ENCODE measurements at places on chromosomes 1 and 21.
A peak's percentile ranks its signal among the peaks of the same experiment; 100 is the strongest.

DNA sequence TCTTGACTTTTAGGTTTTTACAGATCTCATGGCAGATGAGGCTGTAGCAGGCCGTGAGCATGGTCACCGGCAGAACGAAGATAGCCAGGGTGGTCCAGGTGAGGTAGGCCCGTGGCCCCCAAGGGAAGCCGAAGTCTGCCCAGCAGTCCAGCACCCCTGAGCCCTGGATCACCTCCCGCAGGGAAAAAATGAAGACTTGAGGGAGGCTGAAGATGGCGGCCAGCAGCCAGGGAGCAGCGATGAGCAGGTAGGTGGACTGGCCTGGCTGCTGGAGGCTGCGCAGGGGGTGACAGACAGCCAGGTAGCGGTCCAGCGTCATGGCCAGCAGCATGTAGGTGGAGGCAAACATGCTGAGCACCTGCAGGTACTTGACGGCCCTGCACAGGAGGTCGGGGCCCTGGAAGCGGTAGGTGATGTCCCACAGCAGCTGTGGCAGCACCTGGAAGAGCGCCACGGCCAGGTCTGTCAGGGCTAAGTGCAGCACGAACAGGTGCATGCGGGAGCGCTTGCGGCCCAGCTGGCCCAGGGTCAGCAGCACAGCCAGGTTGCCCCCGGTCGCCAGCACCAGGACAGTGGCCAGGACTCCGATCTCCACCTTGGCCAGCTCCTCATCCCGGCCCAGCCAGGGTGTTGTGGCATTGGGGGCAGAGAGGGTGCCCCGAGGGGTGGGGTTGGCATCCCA is 856 bp downstream of the AVPR1B start:
- no peak for DNase-seq

DNA sequence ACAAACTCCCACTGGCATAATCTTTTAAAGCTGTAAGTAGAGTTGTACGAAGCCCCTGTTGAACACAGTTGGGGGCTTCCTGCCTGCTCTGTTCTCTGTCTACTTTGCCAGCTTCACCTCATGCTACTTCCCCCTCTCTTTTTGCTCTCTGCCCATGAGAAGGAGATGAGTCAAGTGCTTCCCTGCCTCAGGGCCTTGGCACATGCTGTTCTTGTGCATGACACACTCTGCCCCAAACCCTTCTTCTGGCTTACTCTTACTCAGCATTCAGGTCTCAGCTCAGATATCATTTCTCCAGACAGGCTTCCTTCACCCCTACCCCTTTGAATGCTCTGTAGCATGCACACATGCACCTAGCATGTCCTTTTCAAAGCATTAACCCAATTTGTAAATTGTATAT is 208.8 kb downstream of the FOXD2 start:
- DNase-seq: no peak

GRCh38 chr1:84269306-84269705 is 32.2 kb upstream of the SAMD13 start:
- no peak for DNase-seq

GRCh38 chr1:1373051-1373814 is 1.8 kb downstream of the AURKAIP1 start:
- no peak for DNase-seq

DNA sequence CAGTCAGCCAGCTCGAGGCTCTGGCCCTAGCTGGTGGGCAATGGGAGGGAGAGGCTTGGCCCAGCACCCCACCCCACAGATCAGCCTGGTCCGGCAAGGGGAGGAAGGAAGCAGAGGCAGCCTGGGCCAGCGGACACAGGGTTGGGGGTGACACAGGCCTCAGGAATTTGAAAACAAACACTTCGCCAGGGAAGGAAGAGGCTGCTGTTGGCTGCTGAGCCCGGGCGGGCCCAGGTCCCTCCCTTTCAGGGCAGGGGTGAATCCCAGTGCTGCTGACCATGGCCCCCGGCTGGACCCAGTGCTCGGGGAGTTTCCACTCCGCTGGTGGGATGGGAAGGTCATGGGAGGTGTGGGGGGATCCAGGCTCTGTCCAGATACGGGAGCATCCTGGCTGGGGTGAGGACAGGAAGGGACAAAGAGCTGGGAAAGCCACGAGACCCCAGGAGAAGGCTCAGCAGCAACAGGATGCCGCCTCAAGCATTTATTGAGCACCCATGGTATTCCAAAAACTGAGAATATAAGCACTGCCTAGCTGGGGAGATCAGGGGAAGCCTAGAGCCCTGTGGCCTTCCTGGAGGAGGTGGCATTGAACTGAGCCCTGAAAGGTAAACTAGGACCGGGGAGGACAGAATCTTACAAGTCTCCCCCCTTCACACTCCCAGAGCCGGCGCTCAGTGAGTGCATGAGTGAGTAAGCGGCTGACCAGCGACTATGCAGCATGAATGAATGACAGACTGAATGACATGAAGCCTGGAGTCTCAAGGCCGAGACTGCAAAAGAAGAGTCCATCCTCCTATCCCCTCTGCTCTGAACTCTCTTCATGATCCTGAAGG is 26.2 kb upstream of the EPHA2 start:
- DNase-seq: no peak

- peak; percentile 55 for DNase-seq
Measured at GRCh38 chr1:24481101-24481500, 21.5 kb upstream of the RCAN3 start.

DNA sequence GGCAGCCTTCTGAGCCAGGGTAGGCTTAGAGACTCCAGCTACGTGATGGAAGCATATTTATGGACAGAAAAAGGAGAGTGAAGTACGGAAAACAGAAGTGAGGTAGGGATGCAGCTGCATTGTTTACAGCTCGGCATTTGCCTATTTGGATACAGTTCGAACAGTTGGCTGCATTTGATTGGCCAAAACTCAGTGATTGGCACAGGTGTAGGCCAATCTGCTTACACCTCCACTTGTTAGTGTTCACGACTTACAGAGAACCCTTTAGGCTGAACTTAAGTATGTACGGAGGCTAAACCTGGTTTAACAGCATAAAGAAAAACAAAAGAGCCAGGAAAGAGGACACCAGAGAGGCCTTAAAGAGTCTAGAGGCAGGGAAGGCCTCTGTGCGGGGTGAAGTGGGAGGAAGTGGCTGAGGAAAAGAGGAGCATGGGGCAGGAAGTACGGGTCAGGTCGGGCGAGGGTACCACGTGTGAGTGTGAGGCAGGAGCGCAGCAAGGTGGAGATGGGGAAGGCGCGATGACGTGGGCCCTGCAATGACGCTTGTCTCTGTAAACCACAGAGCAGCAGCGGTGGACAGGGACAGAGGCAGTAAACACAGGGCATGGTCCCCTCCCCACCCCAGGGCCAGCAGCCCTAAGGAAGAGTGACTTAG is 32.0 kb downstream of the RSPH1 start:
- peak; percentile 45 for DNase-seq

- no peak for DNase-seq
Measured at GRCh38 chr1:151693057-151693651, 23.4 kb downstream of the CELF3 start.

GRCh38 chr1:26168410-26169197 is at the start of gene C1orf232:
C1orf232 (minus strand) TSS chr1:26168963; CDS start chr1:26168499, 464 bp downstream.
- DNase-seq: no peak

- DNase-seq: no peak
Measured at GRCh38 chr21:45294509-45295291, 7.0 kb upstream of the POFUT2 start.

- no peak for DNase-seq
Measured at GRCh38 chr1:198649968-198650338, 11.1 kb downstream of the PTPRC start.

DNA sequence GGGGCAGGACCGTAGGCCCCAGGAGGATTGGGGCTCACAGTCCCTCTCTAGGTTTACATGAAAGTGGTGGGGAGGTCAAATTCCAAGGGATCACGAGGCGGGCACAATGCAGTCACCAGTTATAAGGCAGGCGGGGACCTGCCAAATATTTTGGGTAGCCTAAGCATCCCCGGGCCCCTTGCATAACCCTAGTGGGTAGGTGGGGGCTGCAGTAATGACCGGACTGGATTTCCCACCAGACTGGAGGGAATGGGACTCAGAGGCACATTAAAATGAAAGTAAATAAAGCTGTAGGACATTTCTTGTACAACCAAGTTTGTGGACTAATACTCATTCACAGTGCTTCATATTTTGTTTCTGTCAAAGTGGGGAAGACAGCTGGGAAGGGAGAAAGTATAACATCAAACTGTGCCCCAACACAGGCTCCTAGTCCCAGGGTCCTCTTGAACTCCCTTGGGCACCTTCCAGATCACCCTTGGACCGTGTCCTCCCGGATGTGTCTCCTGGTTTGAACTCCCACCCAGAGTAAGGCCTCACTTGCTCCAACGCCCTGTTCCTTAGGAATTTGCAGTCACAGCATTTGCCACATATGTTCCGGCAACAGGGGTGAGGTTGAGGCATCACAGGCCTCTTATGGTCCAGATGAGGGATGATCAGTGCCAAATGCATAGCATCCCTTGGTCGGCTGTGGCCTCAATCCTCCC is 28.4 kb upstream of the KIAA0040 start:
- no peak for DNase-seq

DNA sequence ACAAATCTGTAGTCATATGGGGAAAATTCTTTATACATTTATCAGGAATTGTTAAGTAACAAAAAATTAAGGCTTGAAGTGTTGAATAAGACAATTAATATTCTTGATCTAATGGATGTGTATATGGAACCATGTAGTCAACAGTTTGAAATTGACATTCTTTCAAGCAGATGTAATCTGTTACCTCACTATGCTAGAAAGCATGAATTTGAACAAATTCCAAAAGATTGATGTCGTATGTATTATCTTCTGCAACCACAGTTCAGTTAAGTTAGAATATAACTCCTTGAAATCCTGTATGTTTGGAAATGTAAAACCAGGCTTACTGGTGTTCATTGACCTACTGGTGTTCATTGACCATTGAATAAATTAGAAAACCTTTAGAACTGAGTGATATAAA is 16.1 kb downstream of the CCDC18 start:
- no peak for DNase-seq

- no peak for DNase-seq
Measured at GRCh38 chr1:101198842-101199636, 37.8 kb upstream of the S1PR1 start.

DNA sequence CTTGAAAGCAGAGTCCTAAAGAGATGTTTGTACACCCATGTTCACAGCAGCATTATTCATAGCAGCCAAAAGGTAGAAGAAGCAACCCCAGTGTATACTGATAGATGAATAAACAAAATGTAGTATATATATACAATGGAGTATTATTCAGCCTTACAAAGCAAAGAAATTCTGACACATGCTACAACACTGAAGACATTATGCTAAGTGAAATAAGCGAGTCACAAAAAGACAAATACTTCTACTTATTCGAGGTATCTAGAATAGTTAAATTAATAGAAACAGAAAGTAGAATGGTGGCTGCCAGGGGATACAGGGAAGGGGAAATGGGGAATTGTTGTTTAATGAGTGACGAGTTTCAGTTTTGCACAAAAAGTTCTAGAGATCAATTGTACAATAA is 23.5 kb downstream of the COP1 start:
- no peak for DNase-seq

DNA sequence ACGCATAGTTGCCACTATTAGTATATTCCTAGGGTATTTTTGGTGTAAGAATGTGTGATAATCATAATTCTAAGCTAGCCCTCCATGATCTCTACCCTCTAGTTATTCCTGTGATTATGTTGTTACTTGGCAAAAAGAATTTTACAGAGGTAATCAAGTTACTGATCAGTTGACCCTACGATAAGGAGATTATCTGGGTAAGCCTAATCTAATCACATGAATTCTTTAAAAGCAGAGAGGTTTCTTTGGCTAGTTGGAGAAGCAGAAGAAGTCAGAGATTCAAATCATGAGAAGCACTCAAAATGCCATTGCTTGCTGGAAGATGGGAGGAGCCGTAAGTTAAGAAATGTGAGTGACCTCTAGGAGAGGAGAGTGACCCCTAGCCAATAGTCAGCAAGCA is 72.7 kb downstream of the RPE65 start:
- no peak for DNase-seq

DNA sequence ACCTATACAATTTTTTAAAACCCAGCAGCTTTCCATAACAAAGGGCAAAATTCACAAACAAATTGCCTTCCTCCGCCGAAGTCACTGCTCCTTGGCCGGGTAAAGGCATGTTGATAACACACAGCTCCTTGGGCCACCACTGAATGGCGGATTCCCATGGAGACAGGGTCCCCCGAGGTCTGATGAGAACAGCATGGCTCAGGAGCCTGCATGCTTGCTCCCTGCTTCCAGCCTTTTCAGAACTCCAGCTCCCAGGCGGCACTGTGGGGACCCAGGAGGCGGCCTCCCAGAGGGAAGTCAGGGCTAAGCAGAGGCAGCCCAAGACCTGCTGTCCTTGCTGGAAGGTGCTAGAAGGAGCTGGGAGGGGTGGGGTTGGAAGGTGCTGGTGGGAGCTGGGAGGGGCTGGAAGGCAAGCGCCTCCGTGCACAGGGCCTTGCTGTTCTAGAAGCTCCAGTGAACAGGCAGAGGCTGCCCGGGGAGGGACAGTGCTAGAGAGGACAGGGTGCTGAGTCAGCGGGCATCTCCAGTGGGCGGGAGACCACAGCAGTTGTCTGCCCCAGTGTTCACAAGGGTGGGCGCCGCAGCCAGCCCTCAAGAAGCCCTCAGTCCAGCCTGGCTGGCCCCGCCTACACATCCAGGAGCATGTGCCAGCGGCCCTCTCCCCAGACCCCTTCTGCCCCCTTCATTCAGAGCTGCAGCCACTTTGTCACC is 35.1 kb downstream of the PRDM16 start:
- DNase-seq: no peak

DNA sequence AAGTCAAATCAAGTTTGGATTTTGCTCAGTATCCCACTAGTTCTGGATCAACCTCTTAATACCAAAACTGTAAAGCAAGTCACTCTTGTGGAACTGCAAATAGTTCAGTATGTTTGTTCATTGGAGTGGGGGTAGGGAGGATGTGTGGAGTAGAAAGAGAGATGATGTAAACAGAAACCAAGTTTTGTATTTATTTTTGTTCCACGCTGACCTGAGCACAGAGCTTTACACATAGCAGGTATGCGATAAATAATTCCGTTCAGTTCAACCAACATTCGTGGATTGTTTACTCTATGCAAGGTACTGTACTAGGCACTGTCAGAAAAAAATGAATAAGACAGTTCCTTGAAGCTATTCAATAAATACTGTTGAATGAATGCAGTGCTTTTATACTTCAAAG is 4.5 kb upstream of the ZNF644 start:
- DNase-seq: no peak

DNA sequence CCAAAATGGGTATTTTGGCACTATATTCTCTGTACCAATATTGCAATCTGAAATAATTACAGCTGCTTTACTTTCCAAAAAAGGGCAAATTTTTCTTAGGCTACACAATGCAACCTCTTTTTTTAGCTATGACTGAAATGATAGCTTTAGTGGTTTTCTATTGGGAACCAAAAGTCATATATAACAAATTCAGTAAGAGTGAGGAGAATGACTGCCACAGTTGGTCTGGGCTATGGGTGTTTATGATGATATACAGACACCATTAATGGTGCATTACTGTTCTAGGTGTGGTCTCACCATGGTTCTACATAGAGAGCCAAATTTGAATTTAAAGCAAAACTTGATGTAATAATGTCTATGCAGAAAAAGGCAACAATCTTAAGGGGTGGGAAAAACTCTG is 72.3 kb upstream of the PTBP2 start:
- DNase-seq: no peak

Data from naive B cell (primary cell).